M059J (cell line): ENCODE measurements at places on chromosomes 7 and 10. TPM values are rescaled to one million over a fixed set of nuclear protein-coding genes. Genes with fewer than 3 reads are reported as not detected.

CARD11 gene
- total RNA-seq: 2.2 and 5.2 TPM in 2 replicates

SUN3 gene
- 0.59 TPM in 1 of 2 replicates, not detected in the other for total RNA-seq

LRRC18 gene
- total RNA-seq: not detected in 2 replicates

H2BK1 gene
- total RNA-seq: not detected in 2 replicates

DNA sequence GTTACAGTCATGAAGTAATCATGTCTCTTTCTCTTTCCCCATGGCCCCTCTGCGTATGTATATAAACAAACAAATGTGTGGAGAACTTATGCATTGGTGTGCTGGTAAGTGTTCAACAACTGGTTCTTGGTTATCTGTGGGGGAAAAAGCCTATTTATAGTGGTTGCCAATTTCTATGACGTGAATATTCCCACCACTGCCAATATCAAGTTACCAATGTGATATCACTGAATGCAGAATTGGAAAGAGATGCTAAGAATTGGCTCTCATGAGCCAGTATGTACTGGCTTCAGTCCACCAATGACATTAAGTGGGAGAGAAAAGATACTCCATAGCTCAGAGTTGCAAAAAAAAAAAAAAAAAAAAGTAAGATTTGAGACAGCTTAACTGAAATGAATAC is 399.7 kb downstream of the REEP3 start:
- DNase-seq: no peak

DNA sequence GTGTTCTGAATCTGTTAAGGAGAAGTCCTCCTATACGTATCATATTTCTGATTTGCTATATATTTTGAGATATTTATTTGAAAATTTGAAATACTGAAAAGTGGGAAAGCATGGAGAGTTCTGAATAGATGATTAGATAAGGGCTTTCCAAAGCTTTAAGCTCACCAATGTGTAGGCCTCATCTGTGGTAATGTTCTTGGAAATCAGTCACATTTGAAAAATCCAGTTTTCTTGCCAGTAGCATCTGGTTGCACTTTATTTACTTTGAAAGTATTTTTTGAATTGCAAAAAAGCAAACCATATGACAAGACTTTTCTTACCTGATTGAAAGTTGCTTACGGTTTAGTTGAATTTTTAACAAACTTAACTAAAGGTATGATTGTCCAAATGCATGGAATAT is 21.7 kb downstream of the ADD3 start:
- no peak for DNase-seq

- no peak for DNase-seq
Observed at GRCh38 chr7:117766913-117767312, 106.3 kb downstream of the CTTNBP2 start.

DNA sequence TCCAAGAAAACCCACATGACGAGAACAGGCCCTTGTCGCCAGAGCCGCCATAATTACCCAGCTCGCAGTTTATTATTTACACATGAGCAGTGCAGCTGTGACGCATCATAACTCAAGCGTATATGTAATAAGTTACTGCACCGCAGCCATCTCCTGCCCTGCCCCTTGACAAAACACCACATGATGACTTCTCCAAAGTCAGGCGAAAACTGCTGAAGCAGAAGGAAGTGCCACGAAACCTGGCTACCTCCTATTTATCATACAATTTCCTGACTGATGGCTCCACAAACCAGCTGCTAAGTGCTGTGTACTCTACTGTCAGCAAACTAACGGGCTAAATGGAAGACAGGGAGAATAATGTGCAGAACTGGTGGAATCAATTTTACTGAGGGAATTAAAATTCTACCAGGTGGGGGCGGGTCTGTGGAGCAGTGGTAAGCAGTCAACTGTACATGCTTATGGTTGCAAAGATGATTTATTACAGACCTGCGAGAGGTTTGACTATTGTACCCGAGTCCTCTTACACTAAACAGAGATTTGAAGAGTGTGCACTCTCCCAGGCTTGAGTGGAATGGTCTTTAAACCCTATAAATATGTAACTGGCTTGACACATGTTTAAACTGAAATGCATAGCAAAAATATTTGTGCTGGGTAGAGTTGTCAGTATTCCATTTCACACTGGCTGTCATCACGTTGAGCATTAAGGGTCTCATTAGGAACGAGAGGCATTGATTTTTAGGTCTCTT is 156.0 kb downstream of the GLI3 start:
- no peak for DNase-seq
